ENCODE measurements at places on chromosomes 2 and 18.

GRCh38 chr2:207704671-207705070 is 6.8 kb upstream of the CCNYL1 start:
- no peak for DNase-seq

DNA sequence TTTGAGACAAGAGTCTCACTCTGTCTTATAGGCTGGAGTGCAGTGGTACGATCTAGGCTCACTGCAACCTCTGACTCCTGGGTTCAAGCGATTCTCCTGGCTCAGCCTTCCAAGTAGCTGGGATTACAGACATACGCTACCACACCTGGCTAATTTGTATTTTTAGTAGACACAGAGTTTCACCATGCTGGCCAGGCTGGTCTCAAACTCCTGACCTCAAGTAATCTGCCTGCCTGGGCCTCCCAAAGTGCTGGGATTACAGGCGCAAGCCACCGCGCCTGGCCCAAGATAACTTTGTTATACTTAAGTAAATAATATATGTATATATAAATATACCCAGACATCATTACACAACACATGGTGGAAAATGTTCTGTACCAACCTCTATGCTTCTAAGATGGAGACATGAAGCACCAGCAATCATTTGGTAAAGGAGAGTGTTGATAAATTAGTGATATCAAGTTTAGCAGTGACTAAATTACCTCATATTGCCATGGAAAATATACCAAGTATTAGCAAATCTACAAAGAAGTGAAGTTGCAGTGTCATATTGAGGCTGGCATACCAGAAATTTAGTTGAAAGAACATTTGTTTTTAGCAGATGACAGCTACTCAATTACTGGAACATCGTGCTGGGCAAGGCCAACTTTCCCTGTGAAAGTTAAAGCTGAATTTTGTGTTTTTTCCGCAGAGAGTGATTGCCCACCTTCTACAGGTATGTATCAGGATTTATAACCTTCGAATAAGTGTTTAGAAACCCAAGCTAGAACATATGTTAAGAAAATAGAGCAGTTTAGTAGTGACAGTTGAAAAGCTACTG is 177.7 kb downstream of the MYCN start:
- DNase-seq: no peak

- no peak for DNase-seq
These were observed 358.4 kb upstream of the SALL3 start for GRCh38 chr18:78621141-78621755.

DNA sequence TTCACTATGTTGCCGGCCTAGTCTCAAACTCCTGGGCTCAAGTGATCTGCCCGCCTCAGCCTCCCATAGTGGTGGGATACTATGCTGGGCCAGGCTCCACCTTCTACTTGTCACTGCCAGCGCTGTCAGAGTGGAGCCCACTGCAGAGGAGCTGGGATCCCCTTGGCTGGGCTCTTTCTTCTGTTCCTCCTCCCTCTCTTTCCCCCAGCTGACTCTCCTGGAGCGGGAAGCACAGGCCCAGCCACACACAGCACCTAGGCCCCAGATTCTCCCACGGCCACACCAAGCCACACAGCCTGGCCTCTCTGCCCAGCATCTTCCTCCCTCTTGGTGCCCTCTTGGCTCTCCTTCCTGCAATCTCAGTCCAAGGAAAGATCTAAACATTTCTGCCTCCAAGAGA is 3.7 kb upstream of the GAREM2 start:
- no peak for DNase-seq

GRCh38 chr2:3644891-3645605 is 13.0 kb upstream of the ALLC start:
- DNase-seq: no peak

GRCh38 chr2:117492209-117492851 is 322.2 kb upstream of the DDX18 start:
- DNase-seq: no peak

- no peak for DNase-seq
These were observed 116.8 kb upstream of the PKDCC start for GRCh38 chr2:41930807-41931566.

DNA sequence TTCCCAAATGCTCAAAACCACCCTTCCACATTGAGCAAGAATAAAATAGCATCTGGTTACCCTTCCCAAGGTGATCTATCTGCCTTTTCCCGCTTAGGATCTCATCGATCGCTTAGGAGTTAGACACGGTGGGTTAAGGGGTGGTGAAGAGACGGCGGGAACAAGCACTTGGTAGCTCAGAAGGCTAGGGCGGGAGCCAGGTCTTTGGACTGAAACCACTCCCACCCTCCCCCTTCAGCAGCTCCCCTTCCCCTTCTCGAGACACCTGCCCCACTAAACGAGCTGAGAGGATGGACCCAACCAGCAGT is 513 bp downstream of the THOC1 start:
- no peak for DNase-seq

DNA sequence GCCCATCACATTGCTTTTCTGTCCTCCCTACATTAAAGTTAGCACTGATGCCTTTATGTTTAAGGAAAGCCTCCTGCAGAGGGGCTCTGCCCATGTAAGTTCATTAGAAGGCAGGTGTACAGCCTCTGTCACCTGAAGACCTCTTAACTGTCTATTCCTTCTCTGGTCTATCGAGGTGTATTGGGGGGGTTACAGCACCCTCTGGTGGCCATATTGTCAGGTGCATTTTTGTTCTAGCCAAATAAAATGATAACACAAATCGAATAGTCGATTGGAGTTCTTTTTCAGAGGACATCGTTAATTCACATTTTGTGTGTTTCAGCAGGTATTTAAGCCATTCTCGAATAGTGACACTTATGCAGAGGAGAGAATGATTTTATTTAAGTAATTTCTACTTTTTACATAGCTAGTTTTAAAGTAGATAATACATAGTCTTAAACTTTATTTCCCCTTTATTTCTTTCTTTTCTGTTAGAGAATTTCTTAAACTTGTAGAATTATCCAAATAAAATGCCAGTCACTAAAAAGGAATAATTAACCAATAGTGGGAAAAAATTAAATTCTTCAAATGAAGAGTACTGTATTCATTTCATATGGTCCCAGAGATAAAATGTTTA is 136.8 kb downstream of the NEDD4L start:
- peak; percentile 20 for DNase-seq

- DNase-seq: no peak
These were observed 559 bp downstream of the IMMT start for GRCh38 chr2:86194751-86195054.

- DNase-seq: no peak
These were observed 96.5 kb upstream of the PIEZO2 start for GRCh38 chr18:11245879-11246278.

- no peak for DNase-seq
These were observed 59.9 kb upstream of the SPAG16 start for GRCh38 chr2:213224366-213224765.

DNA sequence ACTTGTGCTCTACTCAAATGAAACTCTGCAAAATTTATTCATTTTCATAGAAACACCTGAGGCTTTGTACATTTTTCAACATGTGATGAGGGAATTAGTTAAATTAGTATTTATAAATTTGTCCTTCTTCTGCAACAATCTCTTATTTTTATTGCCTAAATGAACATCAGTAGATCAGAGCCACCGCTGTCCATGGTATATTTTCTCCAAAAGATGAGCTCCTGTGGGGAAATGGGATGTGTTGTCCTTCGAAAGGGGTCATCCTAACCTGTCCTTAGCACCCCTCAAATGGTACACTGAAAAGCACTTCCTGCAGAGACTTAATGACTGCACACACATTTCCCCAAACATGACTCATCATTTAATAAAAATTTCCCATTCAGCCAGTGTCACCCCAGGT is 714.6 kb downstream of the MBD2 start:
- DNase-seq: no peak

DNA sequence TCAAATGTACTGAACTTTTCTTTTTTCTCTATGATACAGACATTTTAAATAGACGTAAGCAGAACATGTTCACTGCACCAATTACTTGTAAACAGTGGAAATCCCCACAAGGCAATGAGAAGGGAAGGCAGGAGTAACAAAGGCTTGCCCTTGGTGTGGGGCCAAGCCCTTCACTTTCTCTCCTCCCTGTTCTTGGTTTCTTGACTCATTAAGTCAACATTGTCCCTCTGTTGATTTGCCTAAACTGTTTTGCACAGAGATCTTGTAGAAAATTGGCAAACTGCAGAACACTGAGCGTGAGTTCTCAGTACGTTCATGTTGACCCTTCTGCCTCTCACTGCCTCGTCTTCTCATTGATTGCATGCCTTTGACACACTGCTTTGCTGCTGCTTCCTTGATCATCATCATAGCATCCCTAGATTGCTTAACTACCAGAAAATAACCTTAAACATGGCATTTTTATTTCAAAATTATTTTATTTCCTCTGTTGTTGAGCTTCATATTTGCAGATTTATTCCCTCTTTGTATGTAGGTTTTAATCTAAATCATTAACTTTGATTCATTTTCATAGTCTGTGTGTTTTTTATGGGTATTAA is 257.7 kb downstream of the PTGR3 start:
- DNase-seq: no peak

GRCh38 chr18:62420513-62421209 is 95.6 kb downstream of the TNFRSF11A start:
- peak; percentile 52 for DNase-seq

- DNase-seq: no peak
These were observed 485.4 kb upstream of the SLC8A1 start for GRCh38 chr2:40937284-40937683.

GRCh38 chr2:219297766-219298456 is 11.3 kb downstream of the PTPRN start:
- no peak for DNase-seq

- DNase-seq: no peak
These were observed 30.8 kb downstream of the C18orf54 start for GRCh38 chr18:54388203-54389142.

- no peak for DNase-seq
These were observed 52.6 kb downstream of the ITGB1BP1 start for GRCh38 chr2:9370746-9371145.

- no peak for DNase-seq
These were observed 18.8 kb downstream of the TEX44 start for GRCh38 chr2:231611273-231612108.

DNA sequence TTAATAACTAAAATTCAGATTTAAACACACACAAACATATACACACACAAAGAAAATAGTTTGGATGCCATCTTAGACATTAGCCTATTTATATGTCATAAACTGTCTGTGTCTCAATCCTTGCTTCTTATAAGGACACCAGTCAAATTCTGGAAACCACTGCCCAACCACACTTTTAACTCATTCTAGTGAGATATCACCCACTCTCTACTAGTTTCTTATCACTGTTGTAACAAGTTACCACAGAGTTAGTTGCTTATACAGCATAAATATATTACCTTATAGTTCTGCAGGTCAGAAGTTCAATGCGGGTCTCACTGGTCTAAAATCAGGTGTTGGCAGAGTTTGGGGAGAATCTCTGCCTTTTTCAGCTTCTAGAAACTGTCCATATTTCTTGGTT is 239.1 kb downstream of the MTX2 start:
- no peak for DNase-seq

DNA sequence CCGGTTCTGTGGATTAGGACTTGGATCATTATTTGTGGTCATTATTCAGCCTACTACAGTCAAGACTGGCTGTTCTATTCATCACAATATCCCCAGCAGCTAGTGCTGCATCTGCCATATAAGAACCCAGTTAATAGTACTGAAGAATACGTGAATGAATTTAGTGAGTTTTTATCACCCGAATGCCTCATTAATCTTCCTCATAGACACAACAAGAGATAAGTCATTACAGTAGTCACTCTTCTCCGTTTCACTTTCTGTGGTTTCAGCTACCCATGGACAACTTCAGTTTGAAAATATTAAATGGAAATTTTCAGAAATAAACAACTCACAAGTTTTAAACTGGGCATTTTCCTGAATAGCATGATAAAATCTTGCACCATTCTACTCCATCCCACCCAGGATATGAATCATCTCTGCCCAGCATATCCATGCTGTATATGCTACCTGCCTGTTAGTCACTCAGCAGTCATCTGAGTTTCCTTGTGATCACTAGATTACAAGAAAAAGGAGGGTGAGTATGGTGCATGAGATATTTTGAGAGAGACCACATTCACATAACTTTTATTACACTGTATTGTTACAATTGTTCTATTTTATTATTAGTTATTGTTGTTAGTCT is 363.7 kb upstream of the CHAC2 start:
- no peak for DNase-seq

DNA sequence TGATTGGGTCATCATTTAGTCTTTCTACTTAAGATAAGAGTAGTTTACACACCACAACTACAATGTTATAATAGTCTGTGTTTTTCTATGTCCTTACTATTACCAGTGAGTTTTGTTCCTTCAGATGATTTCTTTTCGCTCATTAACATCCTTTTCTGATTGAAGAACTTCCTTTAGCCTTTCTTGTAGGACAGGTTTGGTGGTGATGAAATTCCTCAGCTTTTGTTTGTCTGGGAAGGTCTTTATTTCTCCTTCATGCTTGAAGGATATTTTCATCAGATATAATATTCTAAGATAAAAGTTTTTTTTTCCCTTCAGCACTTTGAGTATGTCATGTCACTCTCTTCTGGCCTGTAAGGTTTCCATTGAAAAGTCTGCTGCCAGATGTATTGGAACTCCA is 38.0 kb upstream of the SLC16A14 start:
- DNase-seq: no peak

DNA sequence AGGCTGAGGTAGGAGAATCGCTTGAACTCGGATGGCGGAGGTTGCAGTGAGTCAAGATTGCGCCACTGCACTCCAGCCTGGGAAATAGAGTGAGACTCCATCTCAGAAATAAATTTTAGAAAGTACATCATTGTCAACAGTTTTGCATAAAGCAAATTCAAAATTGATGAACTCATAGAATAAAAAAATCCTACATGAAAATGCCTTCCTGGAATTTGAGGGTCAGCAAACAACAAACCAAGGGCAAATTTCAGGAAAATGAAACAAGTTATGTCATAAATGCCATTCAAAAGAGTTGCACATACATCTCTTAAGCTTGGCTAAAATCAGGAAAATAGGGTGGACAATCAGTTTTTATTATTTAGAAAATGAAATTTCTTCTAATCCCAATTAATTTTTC is 45.1 kb downstream of the COL5A2 start:
- DNase-seq: no peak

- DNase-seq: no peak
These were observed 106.4 kb downstream of the TDRD15 start for GRCh38 chr2:21230140-21230539.

- DNase-seq: no peak
These were observed 52.2 kb downstream of the NRP2 start for GRCh38 chr2:205734436-205735037.

Data from T follicular helper cell (primary cell).